Cardiac fibroblast (primary cell): ENCODE measurements at places on chromosomes 3 and 15.
A peak's percentile ranks its signal among the peaks of the same experiment; 100 is the strongest.

DNA sequence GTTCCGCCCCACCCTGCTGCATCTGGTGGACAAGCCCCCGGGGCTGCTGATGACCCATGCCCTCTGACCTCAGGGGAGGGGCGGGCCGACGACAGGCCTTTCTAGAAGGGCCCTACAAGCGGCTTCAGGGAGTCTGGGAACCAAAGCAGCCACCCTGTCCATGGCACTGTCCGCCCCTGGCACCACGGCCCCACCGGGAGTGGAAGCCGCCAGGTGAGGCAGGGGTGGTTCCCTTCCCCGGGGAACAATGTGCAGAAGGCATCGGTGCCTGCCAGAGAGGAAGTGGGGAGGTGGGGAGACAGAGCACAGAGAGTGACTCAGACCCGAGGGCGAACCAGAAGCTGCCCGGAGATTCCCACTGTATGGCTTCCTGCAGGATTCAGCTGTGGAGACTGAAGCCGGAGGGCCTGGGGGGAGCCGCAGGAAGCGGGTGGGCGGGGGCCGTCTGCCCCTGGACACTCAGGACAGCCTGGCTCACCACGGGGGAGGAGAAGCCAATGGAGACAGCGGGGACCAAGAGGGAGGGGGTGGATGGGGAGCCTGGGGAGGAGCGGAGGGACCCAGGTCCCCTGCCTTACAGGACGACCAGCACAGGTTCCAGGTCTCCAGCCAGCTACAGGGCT, 134.0 kb downstream of the TPRA1 start:
- DNase-seq: peak; percentile 37

GRCh38 chr15:101018016-101018415, 98.9 kb downstream of the LRRK1 start:
- peak; percentile 86 for DNase-seq

DNA sequence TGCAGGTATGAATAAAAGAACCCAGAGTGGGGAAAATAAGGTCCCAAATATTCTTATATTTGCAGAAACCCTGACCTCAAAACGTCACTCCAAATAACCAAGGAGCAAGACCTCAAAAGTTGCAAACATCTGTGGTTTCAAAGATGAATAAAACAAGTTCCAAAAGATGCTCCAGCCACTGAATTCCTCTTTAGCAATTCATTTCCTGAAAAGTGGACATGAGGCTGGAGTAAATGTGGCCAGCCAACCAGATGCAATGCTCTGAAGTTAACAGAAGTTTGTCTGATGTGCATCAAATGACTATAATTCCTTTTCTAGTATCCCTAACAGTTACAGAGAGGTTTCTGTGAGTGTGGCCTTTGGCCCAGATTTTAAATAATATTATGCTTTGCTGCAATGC, 71.2 kb upstream of the WNT5A start:
- DNase-seq: no peak

- no peak for DNase-seq
Observed at GRCh38 chr3:160291290-160291908, 66.2 kb downstream of the C3orf80 start.

DNA sequence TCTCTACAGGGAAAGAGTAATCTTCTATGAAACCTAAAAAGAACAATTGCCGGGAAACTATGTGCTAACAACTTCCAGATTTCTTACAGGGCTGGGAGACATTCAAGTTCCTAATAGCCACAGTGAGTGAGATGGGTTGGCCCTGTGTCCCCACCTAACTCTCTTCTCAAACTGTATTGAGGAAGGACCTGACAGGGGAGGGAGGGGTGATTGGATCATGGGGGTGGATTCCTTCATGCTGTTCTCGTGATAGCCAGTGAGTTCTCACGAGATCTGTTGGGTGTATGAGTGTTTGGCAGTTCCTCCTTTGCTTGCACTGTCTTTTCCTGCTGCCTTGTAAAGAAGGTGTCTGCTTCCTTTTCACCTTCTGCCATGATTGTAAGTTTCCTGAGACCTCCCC, 958.7 kb downstream of the AGBL1 start:
- peak; percentile 5 for DNase-seq

DNA sequence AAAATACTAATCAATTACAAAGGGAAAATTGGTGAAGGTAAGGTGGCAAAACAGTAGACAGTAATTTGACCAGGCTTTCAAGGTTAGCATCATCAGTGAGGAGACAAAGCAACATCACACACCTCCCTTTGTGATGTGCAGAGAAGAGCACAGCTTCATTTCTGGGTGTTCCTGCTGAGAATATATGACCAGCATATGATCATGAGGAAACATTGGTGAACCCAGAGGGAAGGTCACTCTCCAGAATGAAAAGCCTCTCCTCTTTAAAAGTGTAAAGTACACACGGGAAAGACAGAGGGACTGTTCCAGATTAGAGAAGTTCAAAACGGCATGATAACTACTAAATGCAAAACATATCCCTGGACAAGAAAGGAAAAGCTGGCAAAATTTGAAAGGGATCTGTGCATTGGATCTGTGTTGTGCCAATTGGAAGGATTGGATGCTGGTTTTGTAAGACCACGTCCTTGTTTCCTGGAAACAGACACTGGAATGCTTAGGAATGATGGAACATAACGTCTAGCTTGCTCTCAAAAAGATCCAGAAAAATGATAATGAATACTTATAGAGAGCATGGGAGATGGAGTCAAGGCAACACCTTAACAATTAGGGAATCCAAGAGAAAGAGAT, 80.6 kb upstream of the MITF start:
- DNase-seq: peak; percentile 28

- no peak for DNase-seq
Observed at GRCh38 chr3:117706756-117707155, 997.2 kb downstream of the TUSC7 start.

DNA sequence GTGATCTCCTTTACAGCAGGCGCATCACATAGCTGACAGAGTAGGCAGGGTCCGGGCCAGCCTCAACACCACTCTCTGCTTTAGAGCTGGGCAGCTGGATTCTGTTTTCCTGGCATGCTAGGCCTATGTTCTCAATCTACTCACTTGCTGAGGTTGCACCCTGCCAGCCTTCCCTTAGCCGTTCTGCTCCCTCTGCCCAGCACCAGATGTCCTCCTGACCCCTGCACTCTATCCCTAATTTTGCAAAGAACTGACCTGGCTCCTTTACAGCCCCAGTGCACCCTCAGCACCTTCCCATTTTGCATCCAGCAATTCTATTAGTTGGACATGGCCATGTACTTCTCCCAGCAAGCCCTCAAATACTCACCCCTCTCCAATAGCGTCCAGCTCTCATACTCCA, 371.6 kb upstream of the WNT5A start:
- DNase-seq: no peak

GRCh38 chr3:37741644-37742043, 120.0 kb upstream of the CTDSPL start:
- peak; percentile 28 for DNase-seq

DNA sequence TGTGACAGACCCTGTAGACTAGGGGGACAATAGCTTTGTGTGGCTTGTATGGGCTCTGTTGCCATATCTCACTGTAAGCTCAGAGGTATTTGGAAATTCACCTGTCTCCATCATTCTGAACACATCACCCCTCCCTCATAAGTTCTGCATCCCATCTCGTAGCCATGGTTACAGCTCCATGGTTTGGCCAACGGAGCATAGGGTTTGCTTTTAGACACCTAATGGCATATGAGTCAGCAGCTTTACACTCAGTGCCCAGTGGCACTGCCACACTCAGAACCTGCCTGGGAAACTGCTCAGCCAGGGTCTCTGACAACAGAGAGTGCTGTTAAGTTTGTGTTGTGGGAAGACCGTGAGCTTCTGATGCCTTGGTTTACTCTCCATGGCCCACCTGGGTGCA, 67.3 kb downstream of the CCK start:
- DNase-seq: no peak

DNA sequence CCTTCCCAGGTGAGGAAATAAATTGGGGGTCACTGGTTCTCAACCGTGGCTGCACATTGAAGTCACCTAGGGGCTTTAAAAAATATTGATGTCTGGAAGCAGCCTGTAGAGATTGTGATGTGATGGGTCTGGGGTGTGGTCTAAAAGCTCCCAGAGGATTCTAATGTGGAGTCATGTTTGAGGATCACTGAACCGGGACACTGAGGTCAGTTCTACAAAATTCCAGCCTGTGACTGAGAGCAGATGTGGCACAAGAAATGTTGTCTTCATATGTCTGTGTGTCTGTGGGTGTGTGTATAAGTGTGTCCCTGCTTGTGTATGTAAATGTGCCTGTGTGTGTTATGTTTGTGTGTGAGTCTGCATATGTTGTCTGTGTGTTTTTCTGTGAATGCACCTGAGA, 79.9 kb downstream of the TLE3 start:
- DNase-seq: no peak

DNA sequence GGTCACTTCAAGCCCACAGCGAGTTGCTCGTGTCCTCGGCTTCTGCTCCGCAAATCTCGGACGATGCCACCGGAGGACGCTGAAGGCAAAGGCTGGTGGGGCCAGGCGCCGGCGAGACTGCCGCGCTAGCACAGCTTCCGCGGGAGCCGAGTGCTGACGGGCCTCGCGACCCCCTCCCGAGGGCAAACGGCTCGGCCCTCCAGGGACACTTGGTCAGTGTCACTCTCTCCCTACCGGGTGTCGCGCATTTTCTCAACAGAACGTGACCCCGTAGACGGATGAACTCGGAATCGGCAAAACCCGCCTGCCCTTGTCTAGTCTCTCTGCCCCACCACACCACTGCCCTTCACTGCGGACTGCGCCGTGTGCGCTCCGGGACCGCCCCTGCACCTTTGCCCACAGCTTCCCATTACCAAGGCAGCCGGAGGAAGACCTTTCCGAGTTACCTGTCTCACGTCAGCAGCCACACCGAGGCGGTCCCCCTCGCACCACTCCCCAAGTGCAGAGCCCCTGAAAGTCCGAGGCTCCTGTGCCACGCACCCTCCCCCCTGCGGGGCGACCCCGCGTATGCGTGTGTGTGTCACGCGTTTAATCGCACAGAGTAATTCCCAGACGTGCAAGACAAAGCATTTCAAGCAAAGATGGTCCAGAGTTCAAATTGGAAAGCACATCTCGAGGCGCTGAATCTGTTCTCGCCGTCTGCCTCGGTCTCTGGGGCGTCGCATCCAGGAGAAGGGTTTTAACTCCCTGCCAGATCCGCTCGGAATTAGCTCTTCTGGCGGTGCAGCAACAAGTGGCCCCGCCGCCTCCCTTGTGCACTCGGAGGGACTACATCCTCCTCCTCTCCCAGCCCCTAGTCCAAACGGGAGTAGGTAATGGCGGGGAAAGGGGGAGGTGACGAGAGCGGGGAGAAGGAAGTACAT, 245.0 kb upstream of the TOPAZ1 start:
- peak; percentile 59 for DNase-seq

DNA sequence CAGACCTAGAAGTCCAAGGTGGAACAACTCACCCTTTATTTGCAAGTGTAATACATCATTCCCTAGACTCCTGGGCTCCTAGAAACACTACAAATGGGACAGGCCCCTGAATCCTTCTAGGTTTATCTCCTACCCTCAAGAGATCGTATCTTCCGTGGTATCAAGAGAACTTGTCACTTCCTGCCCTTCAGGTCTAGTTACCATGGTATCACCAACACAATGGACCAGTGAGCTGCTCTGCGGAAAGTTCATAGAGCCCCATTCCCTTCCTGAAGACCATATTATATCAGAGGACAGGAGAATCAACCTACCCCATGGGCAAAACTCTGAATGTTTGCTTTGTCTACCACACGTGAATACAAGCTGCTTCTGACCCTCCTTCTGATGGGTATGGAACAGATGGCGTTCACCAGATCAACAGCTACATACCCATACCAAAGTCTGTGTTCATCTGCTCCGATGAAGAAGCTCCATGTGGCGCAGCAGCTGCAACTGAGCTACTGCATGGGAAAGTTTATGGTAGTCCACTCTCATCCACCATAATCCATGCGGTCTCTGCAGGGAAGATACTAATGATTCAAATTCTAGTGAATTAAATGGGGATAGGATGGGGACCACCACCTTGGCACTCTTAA, 84.6 kb upstream of the KLF13 start:
- DNase-seq: no peak

DNA sequence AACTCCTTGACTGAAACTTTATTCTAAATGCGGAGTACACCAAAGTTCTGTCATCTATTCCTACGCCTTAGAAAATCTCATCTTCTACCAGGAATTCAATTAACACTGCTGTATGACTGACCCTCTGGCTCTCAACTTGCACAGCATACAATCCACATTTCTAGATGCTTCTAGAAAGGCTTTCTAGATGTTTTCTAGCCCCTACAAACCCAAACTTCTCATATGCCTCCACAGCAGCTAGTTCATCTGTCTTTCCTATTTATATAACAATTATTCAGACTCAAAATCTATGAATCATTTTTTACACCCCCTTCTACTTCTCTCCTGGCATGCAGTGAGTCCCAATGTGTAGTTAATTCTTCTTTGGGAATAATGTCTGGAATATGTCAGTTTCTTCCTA, 13.2 kb downstream of the INO80 start:
- no peak for DNase-seq

DNA sequence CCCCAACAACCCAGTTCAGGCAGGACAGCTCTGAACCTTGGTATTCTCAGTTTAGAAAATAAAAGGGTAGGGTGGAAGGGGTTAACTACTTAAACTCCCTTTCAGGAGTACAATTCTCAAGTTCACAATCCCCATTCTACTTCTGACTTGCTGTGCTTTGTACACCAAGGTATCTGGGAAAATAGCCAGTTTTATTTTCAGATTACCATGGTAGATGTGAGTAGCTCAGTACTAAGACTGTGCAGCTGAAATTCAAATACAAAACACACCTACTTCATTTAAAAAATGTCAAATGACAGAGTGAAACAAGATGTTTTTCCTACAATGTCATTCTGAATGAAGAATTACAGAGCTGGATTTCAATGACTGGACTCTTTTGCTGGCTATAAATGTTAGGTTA, 27.4 kb downstream of the SLC7A14 start:
- DNase-seq: peak; percentile 9

DNA sequence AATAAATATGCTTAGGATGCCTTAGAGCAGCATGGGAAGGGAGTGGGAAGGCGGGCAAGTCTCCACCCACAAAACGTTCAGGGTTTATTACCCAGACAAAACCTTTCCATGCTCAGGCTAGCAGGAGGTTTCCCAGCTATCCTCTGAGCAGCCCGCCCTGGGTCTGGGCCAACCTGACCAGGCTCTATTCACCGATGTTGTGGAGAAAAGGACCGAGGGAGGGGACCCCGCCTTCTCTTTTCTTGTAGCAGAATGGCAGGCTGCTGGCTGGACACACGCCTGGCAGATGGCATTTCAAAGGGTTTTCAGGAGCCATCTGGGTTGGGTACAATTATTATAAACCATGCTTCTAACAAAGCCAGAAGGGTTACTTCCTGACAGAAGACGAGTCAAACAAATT, 540.9 kb downstream of the MAGI1 start:
- DNase-seq: no peak

DNA sequence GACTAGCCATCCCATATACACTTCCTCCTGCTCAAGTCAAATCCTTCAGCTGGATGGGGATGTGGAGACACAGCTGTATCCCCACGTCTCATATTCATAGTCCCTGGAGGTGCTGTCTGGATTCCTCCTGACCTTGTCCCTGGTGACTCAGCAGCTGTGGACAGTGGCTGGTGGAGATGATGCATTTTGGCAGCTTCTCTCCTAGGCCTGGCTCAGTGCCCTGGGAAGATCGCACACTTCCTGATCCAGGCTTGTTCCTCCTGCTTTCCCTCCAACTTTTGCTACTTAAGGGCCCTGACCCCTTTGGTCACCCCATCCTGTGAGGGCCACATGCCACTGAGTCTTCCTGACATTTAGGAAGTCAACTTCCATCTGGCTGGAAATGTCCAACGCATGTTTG, 44.4 kb downstream of the ADAMTSL3 start:
- DNase-seq: peak; percentile 25
